ENCODE measurements at places on chromosomes 16 and 17.

- DNase-seq, result no peak
Observed at GRCh38 chr16:11871193-11871592, 19.9 kb upstream of the RSL1D1 start.

- DNase-seq, result no peak
Observed at GRCh38 chr16:8505327-8505991, 84.9 kb downstream of the TMEM114 start.

GRCh38 chr16:27326738-27327585 is 13.2 kb downstream of the IL4R start:
- DNase-seq, result no peak

- DNase-seq, result no peak
Observed at GRCh38 chr16:86398201-86398600, 112.1 kb upstream of the FOXF1 start.

- no peak for DNase-seq
Observed at GRCh38 chr17:80716986-80717719, 172.5 kb downstream of the RPTOR start.

DNA sequence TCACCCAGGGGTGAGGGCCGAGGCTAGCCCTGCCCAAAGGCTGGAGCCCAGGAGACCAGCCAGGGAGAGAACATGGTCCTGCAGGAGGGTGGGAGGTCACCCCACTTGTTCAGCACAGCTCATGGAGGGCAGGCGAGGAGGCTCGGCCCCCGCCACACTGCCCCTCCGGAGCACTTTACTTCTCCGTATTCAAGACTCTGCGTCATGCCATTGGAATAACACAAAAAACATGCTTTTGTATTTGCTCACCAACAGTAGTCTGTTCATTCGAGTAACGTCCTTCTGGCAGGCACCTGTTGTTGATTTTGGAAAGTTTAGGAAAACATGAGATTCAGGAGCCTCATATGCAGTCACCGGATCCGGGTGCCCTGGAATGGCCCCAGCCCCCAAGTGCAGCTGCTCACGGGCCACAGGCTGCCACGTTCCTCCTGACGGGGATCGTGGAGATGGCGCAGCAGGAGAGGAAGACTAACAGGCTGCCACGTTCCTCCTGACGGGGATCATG is 81.1 kb upstream of the DNAH17 start:
- DNase-seq, result no peak

DNA sequence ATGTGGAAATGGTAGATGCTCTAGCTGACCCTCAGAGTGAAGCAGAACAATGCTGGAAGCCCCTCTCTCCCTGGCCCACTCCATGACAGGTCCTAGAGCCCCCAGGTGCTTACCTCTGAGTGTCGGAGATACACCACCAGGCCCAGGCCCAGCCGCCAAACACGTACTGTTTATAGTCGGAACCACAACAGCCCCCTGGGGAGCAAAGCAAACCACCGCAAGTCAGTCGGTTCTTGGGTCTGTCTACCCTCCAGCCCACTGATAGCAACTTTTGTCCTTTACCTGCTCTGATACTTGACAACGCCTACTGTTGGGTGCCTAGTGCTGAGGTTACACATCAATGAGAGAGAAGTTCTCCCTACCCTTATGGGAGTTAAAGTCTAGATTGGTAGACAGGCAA is 8.7 kb downstream of the FLOT2 start:
- DNase-seq, result no peak

DNA sequence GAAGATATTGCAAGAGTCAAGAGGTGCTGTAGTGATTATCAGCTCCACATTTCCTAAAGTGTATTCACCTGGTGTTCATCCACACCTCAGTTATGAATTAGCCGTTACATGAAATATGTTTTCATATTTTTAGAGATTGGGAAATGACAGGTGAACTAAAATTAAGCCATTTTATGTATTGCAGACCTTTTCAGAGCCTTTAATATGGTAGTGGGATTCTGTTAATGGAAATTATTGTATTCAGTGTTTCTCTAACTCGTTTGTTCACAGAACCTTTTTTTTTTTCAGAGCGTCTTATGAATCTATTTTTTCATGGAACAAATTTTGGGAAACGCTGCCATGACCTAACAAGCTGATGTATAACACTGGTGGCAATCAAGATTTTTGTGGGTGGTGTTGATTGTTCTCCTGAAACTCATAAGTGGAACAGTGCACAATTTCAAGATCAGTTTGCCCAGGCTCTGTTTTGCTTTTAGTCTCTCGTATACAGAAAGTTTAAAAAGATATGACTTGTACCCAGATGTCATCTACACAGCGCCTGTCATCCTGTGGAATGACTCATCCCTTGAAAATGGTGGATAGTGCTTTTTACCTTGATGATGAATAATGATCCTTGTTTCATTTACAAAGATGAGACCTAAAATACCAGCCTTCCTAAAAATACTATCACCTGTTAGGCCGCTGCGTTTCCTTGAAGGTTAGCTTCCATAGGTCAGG is 88.8 kb downstream of the ARHGAP44 start:
- no peak for DNase-seq

- DNase-seq, result no peak
Observed at GRCh38 chr16:54875443-54875842, 55.2 kb upstream of the IRX5 start.

DNA sequence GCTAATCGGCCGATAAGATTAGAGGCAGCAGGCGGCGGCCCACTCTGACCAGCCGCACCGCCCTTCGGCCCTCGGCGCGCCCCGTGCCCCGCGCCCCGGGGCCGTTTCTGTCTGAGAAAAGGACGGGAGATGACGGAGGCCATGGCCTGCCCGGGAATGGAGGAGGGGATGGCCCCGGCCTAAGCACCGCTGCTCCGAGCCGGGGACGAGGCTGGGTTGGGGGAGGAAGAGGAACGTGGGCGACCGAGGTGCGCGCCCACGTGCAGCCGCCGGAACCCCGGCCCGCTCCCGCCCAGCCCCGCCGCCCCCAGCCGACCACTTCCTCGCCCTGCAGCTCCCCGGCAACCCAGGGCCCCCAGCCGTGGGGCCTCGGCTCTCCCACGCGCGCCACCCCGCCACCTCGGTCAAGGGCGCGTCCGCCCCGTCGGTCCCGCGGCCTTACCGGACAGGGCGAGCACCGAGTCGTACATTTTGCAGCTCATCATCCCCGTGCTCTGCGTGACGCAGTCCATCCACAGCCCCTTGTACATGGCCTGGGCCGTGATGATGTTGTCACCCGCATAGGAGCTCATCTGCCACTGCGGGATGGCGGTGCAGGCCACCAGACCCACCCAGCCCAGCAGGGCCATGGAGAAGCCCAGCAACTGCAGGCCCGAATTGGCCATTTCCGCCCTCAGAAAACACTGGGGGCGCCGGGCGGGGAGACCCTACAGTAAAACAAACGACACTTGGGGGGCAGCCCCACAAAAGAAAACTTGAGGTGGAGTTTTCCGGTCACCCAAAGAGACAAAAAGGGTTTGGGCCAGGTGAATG is 693 bp downstream of the CLDN7 start:
- DNase-seq, result no peak

DNA sequence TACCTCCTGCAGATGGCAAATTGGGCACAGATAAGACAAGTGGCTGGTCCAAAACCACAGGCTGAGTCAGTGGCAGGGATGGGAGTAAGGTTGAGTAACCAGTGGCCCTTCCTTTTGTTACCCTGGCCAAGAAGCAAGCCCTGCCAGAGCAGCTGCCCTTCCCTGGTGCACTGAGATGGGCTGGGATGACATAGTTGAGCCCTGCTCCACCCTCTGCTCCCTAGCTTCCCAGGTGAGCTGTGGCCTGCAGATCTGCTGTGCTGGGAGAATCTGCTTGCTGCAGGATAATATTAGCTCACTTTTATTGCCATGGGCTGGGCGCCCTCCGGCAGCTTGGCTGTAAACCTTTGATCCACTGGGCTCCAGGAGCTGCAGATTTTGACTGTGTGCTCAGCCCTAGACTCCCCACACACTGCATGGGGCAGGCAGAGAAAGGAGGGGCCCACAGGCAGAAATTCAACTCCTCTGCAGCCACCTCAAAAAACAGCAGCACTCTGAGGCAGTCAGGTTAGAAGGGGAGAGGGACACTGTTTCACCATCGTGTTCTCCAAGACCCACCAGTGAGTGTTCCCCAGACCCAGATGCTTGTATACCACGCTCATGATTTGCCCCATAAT is 101.8 kb downstream of the CBLN1 start:
- no peak for DNase-seq

DNA sequence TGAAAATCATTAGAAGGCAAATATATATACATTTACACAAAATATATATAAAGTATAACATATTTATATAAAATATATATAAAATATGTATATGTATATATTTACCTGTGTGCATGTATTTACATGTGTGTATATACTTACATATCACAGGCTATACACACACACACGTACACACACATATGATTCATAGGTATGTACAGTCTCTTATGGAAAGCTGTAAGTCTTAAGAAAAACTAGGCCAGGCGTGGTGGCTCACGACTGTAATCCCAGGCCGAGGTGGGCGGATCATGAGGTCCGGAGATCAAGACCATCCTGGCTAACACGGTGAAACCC is 14.7 kb downstream of the TOM1L2 start:
- no peak for DNase-seq

- DNase-seq, result no peak
Observed at GRCh38 chr16:31870809-31871208, 2.8 kb upstream of the ZNF267 start.

GRCh38 chr16:46897471-46897870 is 13.3 kb downstream of the GPT2 start:
- DNase-seq, result no peak

- no peak for DNase-seq
Observed at GRCh38 chr16:17835118-17835876, 364.5 kb upstream of the XYLT1 start.

DNA sequence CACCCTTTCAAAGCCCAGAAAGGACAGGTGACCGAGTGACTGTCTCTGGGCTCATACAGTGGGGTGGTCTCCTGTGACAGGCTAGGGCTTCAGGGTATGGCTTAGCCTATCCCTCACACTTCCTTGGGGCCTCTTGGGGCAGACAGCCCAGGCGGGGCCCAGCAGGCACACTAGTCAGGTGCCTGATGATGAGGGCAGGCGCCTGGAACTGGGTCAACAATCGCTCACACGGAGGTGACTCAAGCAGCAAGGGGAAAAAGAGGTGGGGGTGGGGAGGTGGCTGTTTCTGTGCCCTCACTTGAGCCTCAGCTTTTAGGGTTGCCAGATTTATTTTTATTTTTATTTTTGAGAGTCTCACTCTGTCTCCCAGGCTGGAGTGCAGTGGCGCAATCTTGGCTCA is 6.4 kb upstream of the GRN start:
- no peak for DNase-seq

GRCh38 chr16:57279780-57280638 is 4.5 kb downstream of the PLLP start:
- DNase-seq, result no peak

GRCh38 chr17:75525806-75526554 is 483 bp downstream of the LLGL2 start:
- no peak for DNase-seq

- DNase-seq, result no peak
Observed at GRCh38 chr17:19461116-19461515, 50.1 kb downstream of the RNF112 start.

GRCh38 chr17:79219208-79219935 is 144.7 kb downstream of the ENGASE start:
- DNase-seq, result no peak

DNA sequence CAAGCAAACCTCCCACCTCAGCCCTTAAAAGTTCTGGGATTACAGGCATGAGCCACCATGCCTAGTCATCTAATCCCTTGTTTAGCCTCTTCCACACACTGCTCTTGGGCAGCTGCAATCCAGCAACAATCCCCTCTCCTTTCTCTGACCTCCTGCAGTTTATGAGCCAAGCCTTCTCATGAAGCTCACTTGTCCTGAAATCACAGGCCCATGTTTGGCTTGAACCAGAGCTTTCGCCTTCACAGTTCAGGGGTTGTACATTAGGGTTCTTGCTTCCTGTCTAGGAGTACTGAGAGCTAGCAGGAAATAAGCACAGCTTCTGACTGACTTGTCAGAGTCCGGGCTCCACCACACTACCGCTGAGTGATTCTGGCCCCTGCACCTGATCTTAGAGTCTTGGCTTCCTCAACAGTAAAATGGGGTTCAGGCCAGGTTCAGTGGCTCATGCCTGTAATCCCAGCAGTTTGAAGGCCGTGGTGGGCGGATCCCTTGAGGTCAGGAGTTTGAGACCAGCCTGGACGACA is 16.3 kb downstream of the ERAL1 start:
- DNase-seq, result no peak

DNA sequence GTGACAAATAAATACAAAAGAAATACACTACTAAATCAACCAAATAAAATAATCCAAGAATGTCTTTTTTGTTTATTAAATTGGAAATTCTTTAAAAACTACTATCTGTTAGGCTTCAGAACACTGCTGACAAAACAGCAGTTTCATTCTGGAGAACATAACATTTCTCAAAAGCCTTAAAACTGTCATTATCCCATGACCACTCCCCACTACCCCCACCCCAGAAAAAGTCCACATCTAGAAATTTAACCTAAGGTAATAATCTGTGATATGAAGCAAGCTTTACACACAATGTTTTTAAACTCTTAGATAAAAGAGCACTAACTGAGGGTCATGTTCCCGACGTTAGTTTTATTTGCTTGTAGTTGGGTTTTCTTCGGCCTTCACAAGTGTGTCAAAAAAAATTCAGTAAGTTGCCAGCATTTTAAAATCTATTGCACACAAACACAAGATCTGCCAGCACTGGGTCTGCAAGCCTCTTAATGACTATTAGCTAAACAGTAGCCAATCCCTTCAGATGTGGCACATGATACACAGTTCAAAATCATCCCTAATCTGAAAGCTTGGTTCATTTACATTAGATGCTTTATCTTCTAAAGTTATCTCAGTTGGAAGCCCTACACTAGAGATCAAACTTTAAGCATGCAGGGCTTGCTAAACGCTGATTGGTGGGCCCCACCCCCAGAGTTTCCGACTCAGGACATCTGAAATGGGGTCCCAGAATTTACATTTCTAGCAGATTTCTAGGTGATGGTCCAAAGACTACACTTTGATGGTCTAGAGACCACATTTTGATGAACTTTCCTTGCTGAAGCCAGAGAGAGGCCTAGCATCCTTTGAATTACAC is 75.2 kb downstream of the KANSL1 start:
- DNase-seq, result no peak

DNA sequence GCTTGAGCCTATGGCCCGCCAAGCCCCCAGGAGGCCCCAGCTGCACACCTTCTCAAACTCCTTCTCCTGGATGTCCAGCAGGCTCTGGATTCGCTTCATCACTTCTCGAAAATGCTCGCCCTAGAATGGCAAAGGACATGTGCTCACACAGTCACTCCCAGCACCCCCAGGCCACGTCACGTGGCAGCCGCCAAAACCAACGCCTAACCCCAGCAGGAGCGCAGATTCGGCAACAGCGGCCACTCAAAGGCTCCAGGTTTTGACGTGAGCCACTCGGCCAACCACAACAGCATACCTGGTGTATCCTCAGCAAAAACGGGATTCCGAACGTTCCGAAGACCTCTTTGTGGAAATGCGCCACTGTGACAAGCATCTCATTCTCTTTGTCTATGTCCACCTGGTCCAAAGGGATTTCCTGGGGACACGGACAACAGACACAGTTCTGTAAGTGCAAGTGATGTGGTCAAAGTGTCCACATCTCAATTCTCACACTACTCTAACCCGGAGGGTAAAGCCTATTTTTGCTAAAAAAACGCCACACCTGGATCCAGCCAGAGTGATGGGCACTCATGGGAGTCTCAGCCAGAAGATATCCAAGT is 12.7 kb downstream of the LITAFD start:
- DNase-seq, result no peak

GRCh38 chr16:78278056-78278450 is 178.6 kb downstream of the WWOX start:
- no peak for DNase-seq

- DNase-seq, result no peak
Observed at GRCh38 chr17:78159575-78160158, 8.7 kb upstream of the SYNGR2 start.

- no peak for DNase-seq
Observed at GRCh38 chr17:35097776-35098175, 21.9 kb downstream of the RAD51D start.

Data from glomerular endothelial cell (primary cell).